Stimulated activated CD8-positive, alpha-beta memory T cell treated with anti-CD3 and anti-CD28 coated beads, Interleukin-15, amount 100 ng/mL, for 4 hours (primary cell): ENCODE measurements at places on chromosomes 5 and 9.

GRCh38 chr5:96087939-96088338 is 126.3 kb upstream of the ELL2 start:
- DNase-seq: no peak

GRCh38 chr5:93717162-93717561 is 24.2 kb downstream of the POU5F2 start:
- no peak for DNase-seq

- DNase-seq: no peak
Observed at GRCh38 chr5:52799358-52799982, 11.8 kb downstream of the ITGA1 start.

DNA sequence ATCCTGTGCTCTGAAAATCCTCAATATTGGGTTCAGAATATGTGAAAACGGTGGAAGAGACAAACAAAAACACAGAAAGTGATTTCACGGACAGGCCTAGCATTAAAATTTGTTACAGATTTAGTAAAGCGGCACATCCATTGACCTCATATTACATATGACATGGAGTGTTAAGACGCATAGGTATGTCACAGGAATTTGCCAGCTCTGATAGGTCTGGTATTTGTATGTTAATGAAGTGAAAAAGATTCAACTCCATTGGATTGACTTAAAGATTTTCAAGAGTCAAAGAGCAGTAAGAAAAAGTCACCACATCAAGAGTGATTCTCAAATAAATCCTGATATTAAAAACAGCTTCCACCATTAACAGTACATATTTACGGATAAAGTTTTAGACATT is 396.5 kb upstream of the SEMA6A start:
- DNase-seq: no peak

DNA sequence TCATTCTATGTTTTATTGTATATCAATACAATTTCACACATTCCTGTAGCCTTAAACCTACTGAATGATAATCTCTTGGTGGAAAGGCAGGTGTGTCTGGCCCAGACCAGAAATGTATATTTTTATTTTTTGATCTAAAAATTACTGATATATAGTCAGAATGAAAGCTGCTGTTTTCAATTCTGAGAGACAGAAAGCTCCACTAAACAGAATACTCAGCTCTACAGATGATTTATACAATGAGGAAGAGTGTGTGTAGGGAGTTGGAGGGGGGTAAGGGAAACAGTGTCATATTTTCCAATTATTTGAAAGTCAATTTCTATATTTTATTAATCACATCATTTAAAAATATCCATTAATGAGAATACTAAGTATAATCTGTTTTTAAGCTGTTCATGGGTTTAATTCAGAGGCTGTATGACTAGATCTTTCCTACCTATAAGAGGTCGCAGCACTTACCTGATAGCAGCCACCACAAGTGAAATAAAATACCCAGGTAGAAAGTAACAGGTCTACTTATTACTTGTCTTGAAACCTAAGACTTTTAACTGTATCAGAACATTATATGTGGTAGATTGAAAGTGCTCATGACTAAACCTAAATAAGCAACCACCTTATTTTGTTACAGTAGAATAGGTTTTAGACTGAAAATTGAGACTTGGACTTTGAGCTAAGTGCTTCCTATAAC is 183.4 kb downstream of the TMC1 start:
- DNase-seq: no peak

DNA sequence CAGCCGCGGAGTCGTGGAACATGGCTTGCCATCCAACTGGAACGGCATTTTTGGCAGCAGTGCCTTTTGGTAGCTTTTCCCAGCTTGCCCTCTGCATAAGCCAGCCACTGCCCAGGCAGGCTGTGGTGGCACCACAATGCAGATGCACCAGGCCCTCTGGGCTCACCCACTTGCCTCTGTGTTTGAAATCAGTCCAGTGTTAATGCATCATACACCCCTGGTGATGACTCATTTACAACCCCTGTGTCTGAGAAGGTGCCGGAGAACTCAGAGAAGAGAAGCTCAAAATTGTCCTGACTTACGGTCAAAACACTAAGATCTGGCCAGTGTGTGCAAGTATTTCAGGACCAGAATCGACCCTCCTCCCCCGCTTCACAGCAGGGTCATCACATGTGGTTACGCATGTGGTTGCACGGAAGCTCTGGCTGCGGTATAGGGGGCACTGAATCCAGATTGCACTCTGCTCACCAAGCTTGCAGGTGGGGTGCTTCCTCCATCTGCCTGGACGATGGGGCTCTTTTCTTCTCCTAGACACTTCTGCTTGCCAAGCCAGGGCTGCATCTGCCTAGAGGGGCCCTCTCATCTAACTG is 66.5 kb upstream of the SMIM15 start:
- DNase-seq: no peak
